ENCODE measurements at places on chromosomes 11 and 22.

GRCh38 chr22:38733724-38734381 is 21.9 kb downstream of the SUN2 start:
- no peak for DNase-seq

GRCh38 chr11:257766-258493 is 20.3 kb upstream of the NLRP6 start:
- peak; percentile 27 for DNase-seq

DNA sequence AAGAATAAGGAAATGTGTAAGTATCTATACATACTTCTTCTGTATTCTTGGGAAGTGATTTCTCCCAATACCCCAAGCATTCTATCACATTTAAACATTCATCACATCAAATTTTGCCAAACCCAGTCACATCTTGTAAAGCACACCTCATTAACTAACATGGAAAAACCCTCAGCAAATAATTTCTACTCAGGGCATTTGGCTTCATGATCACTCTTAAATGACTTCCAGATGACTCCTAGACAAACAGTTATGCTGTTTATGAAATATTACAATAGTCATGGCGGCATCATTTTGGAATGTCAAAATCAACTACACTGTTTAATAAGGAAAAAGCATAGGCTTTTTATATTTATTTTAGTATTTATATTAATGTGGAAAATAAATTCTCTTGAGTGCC is 47.3 kb upstream of the CCDC34 start:
- DNase-seq, result no peak

DNA sequence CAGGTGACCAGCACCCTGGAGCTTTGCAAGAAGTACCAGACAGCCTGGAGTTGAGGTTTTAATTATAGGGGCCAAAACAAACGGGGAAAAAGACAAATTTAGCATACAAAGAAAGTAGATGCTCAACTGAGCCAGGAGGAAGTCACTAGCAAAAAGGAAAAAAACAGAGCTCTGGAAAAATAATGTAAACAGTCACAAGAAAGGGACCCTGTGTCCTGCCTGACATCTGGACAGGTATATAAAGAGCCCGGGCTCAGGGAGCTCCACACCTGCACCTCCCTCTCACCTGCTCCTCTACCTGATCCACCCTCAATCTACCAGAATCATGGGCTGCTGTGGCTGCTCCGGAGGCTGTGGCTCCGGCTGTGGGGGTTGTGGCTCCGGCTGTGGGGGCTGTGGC is at the start of gene KRTAP5-10:
TSS of gene KRTAP5-10 (plus strand) at position 301 of the 400 bp plus-strand sequence. CDS start at position 326, 25 bp downstream.
- DNase-seq, result no peak

- DNase-seq, result no peak
Observed at GRCh38 chr11:89493431-89493830, 2.3 kb upstream of the NOX4 start.

DNA sequence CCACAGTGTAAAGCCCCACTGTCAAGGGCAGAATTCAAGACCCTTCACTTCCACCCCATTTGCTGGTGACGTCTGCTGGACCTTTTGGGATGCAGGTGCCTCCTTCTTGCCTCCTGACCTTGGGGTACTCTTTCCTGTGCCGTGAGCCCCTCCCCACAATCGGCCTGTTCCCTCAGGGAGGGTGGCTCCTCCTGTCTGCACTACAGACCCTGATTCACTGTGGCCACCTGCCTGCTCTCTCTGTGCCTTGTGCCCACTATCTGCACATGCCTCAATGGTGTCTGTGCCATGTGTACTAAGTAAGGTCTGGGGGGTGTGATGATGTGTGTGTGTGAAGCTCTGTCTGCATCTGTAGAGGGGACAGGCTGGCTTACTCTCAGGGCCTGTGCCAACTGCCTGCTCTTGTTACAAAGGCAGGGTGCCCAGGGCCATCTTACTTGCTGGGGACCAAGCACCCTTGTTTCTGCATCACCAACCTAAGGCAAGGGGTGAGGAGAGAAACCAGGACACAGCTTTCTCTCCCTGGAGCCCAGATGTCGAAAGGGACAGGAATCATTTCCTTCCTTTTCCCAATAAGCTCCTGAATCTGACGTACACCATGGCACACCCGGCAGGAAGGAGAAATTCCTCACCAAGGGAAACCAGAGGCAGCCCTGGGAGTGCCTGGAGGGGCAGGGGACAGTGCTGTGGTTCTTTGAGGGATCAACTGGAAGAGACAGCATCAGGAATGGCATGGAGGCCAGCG is 3.7 kb downstream of the PPM1F start:
- no peak for DNase-seq
